ENCODE measurements at places on chromosomes 6 and 20.

DNA sequence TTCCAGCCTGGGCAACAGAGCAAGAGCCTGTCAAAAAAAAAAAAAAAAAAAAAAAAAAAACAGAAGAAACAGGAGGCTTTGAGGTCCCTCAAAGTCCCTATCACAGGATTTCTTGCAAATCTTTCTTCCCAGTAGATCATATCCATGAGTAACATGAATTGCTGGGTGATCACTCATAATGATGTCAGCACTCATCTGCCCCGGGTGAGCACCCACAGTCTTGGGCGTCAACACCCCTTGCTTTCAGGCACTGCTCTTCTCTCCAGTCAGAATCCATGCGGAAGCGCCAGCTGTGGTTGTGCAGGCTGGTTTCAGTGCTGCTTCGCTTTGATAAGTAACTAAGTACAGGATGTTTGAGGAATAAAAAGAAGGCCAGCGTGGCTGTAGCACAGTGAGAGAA lies 40.2 kb upstream of the INSM1 start:
- DNase-seq = peak; percentile 16

- DNase-seq = peak; percentile 3
Observed at GRCh38 chr6:151481786-151482185, 12.0 kb upstream of the CCDC170 start.

GRCh38 chr6:29626948-29627754 lies 5.8 kb downstream of the GABBR1 start:
- no peak for DNase-seq

GRCh38 chr6:67875877-67876383 lies 759.2 kb upstream of the ADGRB3 start:
- no peak for DNase-seq

- DNase-seq = no peak
Observed at GRCh38 chr6:30542404-30542725, 13.9 kb downstream of the GNL1 start.

DNA sequence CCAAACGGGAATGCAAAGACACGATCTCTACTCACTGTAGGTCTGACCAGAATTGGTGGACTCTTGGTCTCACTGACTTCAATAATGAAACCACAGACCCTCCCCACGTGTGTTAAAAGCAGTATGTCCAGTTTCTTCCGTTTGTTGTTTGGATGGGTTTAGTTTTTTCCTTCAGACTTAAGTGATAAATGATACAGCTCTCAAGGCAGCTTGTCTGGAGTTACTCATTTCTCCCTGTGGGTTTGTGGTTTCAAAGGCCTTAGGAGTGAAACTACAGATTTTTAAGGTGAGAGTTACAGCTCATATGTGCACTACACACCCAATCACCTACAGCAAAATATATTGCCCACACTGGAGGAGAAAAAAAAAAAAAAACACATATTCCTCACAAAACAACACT lies 86.7 kb upstream of the STMND1 start:
- peak; percentile 94 for DNase-seq

DNA sequence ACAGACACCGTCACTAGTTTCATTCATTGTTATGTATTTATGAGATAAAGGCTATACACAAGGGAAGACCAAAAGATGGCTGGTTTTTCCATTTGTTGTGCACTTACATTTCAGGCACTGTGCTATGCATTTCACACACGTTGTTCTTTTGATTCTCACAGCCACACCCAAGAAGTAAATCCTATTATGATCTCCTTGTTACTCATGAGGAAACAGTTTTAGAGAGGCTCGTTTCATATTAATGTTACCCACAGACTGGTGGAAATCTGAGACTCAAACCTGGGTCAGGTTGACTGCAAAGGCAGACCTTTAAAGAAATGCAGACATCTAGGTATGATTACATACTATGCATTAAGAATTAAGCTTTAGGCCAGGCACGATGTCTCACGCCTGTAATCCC lies 34.9 kb downstream of the SHLD1 start:
- no peak for DNase-seq

GRCh38 chr6:15986027-15986629 lies 142.8 kb upstream of the MYLIP start:
- DNase-seq = no peak

- peak; percentile 85 for DNase-seq
Observed at GRCh38 chr6:20827798-20828197, 293.5 kb downstream of the CDKAL1 start.

GRCh38 chr6:119896806-119897205 lies 547.2 kb upstream of the MAN1A1 start:
- no peak for DNase-seq

DNA sequence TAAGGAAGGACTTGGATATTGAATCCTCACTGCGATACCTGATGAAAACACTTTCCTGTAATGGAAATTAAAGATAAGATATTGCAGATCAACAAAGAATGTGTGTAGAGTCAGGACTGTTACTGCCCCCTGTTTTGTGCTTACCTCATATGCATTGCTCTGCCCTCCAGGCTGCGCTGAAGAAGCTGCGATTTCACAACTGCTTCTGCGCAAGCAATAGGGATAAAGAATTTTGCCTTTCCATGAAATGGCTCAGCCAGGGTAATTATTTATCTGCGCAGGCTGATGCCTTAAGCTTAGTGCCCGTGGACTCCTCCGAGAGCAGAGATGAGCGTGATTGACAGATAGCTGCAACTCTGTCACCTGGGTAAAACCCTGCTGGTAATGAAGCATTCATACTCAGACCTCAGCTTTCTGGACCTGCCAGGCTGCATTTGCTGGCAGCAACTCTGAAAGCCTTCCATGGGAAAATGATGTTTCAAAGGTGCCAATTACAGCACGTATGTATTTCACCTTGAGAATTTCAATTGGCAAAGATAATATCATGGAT lies 370.6 kb downstream of the SAMD5 start:
- no peak for DNase-seq

- no peak for DNase-seq
Observed at GRCh38 chr6:128598571-128598970, 78.2 kb upstream of the PTPRK start.

GRCh38 chr20:20956513-20956931 lies 149.6 kb downstream of the LINC00237 start:
- no peak for DNase-seq

DNA sequence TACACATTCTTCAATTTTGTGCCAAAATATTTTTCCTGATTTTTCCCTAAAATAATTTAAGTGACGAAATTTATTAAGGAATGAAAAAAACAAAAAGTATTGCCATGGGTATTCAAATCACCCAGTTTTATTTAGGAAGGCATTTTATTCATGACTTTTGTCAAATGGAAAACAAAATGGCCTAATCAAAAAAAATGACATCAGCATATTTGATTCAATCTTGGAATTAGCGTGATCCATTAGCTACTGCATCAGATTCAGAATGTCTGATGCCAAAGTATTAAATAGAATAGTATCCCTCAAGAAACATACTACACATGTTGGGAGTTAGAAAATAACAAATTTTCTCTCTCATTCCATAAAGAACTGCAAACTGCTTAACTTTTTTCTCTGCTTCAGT lies 129.2 kb downstream of the TRDN start:
- DNase-seq = no peak

DNA sequence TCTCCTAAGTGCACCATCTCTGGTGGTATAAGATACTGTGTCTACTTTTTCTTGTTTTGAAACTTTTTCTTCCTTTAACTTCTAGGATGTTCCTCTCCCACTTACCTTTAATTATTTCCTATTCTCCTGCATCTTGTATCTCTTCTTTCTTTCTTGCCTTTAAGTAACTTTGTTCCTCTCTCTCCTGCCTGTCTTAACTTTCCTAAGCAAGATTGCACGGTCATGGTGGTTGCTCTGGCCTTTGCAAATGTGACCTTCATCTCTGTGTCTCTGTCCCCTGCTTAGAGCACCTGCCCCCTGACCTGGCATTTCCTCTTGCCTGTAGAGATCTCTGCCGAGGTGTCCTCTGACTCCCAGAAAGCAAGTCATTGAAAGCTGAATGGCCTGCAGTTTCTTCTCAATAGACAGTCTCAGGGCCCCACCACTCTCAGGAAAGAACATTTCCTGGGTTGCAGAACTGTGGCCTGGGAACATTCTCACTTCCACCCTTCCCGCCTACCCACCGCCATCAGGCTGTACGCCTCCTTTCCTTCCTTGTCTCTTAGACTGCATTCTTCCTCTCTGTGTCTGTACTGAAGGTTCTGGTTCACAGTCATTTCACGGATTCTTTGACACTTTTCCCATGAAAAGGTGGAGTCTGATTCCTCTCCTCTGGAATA lies 12.8 kb downstream of the ZDHHC14 start:
- no peak for DNase-seq

- no peak for DNase-seq
Observed at GRCh38 chr20:25281541-25281991, 33.7 kb downstream of the PYGB start.

DNA sequence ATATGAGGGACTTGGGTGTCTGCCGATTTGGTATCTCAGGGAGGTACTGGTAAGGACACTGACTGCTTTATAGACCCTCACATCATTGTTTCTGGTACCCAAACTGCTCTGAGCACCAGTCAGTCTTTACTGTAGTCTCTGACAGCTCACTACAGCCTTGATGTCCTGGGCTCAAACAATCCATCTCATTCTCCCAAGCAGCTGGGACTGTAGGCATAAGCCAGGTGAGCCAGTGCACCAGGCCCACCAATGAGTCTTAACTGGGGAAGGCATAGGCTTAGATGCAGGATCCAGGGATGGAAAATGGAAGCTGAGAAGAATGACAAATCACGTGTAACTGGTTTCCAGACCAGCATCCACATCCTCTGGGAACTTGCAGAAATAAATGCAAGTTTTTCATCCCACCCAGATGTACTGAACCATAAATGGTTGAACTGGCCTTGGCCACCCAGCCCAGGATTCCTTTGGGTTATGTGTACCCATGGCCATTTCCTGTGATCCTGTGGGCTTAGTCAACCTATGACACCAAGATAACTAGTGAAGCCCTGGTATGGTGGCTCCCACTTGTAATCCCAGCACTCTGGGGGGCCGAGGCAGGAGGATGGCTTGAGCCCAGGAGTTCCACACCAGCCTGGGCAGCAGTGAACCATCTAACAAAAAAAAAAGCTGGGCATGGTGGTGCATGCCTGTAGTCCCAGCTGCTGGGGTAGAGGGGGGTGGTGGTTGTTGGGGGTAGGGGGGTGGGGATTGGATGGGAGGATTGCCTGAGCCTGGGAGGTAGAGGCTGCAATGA lies 5.8 kb downstream of the TUBB start:
- DNase-seq = peak; percentile 69

GRCh38 chr20:50229156-50229607 lies 38.6 kb downstream of the CEBPB start:
- DNase-seq = no peak

GRCh38 chr6:42434237-42434636 lies 17.5 kb downstream of the TRERF1 start:
- DNase-seq = no peak

- no peak for DNase-seq
Observed at GRCh38 chr6:13523826-13524622, 36.6 kb upstream of the GFOD1 start.

DNA sequence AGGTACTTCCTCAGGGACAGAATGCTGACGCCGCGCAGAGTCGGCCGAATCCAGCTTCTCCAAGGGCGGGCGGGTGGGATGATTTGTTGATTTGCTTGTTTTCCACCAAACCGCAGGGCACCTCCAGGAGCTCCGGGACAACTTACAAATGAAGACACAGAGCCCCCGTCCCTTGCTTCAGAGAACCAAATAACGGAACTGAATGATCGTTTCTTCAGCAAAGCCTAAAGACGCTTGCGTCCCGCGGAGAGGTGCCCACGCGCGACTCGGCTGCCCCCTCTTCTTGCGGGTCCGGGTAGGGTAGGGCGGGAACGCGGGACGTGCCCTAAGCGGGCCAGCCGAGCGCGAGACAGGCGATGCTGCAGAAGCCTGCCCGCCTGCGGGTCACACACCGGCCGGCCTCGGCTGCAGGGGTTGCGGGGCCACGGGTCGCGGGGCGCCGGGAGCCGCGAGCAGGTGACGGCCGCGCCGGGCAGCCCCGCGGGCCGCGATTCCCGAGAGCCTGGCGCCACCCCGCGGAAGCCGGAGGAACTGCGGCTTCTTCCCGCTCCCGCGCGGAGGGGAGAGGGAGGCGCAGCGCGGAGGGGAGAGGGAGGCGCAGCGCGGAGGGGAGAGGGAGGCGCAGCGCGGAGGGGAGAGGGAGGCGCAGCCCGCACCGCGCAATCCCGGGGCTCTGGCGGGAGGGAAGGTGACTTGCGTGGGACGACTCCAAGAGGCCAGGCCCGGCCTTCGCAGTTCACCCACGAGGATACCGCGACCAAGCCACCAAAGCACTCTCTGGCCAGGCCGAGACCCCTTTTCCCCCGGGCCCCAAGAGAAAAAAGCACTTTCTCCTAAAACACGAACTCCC lies 7.7 kb upstream of the FOXF2 start:
- no peak for DNase-seq
